ENCODE measurements at places on chromosomes 2 and 18.

DNA sequence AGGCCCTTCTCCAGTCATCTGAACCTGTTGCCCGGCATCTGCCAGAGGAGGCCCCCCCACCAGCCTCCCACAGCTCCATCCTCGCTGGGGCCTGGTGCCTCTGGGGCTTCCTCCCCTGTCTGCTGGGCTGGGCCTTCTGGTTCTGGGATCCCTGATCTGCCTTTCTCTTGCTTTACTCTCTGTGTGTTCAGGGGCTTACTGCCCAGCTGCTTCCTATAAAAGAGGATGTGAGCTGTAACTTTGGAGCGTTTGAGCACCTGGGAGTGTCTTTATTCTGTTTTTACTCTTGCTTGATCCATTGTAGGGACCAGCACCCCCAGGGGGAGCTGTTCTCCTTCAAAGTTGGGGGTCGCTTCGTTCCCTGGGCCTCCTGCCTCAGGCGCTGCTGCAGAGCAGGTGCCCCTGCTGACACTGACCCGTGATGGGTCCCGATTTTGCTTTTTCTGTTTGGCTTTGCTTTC lies 23.1 kb upstream of the FAHD2A start:
- DNase-seq, result no peak

DNA sequence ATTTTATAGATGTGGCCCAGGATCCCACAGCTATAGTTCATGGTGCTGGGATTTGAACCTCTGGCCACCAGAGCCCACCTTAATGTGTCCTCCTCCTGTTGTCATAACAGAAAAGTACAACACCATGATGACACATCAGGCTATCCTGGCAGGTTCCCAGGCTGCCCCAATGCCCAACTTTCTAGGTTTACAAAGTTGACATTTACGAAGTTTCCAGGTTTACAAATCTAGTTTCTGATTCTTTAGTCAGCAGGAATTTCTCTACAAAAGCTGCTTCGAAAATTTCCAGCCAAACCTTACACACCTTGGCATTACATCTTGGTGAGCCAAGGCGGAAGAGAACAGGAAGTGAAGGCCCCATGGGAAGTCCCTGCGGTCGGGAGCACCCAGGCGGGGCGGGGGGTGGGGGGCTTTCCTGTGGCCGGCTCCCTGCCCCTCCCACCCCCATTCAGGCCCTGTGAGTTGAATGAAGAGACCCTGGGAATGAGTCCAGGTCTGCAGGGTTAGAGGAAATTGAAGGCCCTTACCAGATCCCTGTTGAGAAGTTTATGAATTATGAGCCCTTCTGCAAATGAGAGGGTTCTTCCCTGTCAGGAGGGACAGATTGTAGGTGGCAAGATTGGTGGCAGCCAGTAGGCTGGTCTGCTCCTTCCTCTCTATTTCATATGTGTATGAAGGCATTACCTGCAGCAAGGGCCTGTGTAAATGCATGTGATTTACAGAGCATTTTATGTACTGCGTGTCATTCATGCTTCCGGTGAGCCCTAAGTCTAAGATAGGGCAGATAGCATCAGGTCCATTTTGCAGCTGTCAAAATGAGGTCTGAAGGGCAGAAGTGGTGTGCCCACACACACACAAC lies 11.1 kb upstream of the IL1RN start:
- no peak for DNase-seq

DNA sequence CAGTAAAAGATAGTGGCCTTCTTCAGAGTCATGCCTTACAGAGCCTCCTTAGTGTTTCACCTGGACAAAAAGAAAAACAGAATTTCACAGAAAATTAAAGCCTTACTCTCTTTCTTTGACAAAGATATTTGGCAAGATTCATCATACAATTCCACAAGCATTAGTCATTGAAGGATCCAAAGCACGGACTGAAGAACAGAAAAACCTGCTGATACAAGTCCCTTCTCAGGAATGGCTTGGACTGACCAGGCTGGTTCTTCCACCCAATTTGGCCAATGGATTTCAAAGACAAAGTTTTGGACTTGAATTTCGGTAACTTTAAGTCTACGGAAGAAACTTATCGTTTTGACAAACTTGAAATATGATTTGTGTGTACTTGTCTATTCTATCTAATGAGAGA lies 39.1 kb upstream of the GALNT3 start:
- peak; percentile 61 for DNase-seq

DNA sequence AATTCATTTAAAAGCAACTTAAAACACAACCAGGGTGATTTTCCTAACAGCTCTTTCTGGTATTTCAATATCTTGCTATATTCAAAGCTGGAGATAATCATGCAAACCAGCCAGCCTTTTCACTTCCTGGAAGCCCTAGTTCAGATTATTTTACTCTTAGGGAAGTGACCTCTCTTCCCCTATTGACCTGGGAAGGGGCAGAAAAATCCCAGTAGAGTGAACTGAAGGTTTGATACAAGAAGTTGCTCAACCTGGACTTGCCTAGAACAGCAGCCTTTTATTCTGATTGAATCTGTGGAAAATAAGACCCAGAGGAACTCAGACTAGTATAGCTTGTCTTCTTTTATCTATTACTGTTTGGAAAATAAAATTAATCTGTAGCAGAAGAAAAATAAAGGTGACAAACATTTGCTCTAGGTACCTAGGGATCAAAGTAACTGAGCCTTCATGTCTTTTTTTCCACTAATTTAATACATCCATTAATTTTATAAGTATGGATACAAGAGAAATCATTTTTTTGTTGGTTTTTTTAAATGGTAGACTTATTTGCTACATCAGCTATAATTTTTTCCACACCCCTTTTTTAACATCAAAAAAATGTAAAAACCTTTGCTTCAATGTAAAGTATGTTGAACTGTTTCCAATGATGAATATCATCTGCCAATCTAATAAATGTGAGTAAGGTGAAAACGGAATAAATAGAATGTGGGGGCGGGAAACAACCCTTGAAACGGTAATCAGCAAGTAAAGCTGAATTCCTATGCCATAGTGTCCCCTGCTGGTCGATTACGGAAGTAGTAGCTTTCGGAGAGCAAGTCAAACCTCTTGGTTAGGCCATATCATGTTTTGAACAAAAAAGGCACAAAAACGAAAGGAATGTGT lies 629.9 kb downstream of the NRXN1 start:
- DNase-seq, result peak; percentile 2

- DNase-seq, result no peak
Measured at GRCh38 chr18:5673616-5674015, 129.8 kb upstream of the EPB41L3 start.

GRCh38 chr2:147569426-147569825 lies 275.4 kb upstream of the ACVR2A start:
- DNase-seq, result no peak

GRCh38 chr2:64119369-64119768 lies 24.9 kb downstream of the PELI1 start:
- DNase-seq, result no peak

- no peak for DNase-seq
Measured at GRCh38 chr2:75328156-75328555, 128.8 kb upstream of the TACR1 start.

- no peak for DNase-seq
Measured at GRCh38 chr18:37230768-37231167, 334.8 kb downstream of the CELF4 start.

DNA sequence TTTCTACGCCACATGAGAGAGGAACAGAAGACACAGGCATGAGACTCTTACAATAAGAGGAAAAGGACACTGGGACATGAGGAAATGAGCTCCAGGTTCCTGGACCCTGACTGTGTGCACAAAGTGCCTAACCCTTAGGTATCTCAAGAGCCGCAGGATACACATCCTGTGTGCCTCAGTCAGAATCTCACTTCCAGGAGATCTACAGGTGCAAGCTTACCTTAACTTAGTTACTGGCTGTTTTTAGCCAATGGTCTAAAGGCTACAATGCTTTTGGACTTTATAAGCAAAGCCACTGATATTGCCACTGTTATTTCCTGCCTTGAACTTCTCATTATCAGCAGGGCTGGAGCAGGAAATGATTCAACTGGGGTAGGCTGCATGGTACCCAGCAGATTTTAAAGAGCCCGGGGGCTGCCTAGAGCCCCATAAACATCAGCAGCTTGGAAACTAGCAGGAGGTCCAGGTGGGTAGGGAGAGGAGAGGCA lies 254.4 kb downstream of the ZNF521 start:
- no peak for DNase-seq

GRCh38 chr2:131045286-131046027 lies 47.8 kb downstream of the FAM168B start:
- no peak for DNase-seq

DNA sequence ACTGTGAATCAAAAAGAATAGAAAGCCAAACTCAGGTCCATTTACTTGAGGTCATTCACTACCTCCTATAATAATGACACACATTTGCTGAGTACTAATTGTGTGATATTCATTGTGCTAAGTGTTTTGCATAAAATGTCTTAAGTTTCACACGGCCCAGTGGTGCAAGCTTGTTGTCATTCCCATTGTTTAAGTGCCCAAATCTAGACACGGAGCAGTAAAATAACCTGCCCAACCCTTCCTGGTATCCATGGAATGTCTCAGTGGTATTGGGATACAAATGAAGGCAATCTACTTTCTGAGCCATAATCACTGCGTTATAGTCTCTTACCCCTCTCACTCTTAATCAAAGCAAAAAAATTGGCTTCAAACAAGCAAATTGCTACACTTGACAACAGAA lies 233.3 kb downstream of the NCKAP5 start:
- DNase-seq, result no peak

- DNase-seq, result peak; percentile 3
Measured at GRCh38 chr2:100018341-100019193, 123.8 kb downstream of the AFF3 start.

- no peak for DNase-seq
Measured at GRCh38 chr2:104443145-104443544, 410.8 kb upstream of the POU3F3 start.

DNA sequence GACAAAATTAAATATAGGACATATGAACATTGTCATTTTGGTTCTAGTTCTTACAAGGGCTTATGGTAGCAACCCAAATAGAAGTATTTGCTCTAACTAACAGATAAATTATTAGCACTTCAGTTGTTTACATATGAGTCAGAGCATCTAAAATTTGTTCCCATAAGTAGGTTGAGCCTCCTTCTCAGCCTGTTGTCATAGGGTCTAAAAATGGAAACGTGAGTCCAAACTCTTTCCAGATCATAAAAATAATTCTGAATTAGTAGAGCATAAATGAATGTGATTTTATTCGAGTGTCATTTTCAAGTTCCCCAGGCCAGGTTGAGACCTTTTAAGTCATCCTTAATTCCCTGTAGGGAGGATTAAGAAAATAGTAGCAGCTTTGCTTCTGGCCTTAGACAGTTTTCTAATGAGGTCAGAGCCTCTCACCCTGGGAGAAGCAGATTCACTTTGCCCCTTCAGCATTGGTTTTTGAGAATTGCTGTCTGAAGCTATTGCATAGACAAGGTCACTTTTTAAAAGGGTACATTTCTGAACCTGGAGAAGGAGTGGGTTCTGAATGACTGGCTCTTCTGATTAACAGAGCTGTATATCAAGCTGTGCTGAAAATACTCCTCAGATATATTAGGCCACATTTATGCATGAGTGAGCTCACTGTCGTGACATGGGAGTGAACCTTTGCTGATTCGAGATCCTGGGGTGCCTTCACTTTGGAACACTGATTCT lies 164.3 kb downstream of the NEDD4L start:
- peak; percentile 59 for DNase-seq

GRCh38 chr2:203798296-203799087 lies 69.1 kb upstream of the CTLA4 start:
- DNase-seq, result peak; percentile 67

GRCh38 chr2:64649626-64650025 lies 4.1 kb downstream of the SERTAD2 start:
- DNase-seq, result no peak

DNA sequence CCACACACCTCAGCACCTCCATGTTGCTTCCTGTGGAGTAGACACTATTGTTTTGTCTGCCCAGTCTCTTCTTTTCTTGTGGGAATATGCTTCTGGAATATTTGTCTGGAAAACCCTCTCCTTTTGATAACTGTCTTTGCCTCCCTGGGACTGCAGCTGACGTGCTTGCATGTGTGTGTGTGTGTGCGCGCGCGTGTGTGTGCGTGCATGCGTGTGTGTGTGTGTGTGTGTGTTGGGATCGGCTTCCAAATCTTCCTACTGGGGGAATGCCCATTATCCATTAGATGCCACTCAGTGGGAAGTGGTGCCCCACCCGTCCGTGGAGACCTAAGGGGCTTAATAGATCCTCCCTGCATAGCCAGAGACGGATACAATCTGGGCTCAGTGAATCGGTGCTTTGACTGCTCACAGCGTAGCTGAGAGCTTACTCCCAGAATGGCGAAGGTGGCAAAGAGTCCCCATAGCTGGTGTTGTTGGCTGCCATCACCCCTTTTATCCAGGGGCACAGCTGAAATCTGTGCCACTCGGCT lies 86.9 kb downstream of the RRM2 start:
- DNase-seq, result no peak

DNA sequence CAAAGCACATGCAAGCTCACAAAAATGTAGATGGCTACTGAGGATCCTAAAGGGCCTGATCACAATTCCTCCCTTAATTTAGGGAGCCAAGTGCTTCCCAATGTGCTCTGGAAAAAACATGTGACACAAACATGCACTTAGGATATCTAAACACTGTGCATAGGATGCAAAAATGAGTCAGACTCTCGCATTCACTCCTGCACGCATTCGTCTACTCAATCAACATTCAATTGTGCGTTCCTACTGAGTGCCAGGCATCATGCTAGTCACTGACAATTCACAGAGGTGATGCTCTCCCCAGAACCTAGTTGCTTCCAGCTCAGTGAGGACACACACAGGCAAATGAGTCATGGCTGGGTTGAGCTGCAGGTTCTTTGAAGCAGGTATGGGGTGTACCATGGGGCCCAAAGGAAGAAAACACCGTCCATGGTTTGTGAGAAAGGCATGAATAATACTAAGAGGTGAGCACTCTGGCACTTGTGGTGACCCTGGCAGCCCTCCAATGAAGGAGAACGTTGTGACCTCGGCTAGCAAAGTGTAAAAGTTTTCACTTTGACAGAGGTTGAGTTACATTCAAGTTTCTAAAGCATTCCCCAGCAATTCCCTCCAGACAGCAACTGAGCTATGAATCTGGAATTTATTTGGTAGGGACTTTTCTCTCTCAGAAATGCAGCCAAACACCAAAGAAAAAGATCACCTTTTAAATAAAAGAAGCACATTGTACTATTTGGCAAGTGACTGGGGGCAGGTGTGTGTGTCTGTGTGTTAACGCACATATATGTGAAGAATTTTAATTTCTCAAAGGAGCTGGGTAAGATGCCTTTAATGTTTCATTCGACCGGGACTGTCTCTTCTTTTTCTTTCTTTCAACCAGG lies 173.3 kb downstream of the ALPK2 start:
- DNase-seq, result no peak

DNA sequence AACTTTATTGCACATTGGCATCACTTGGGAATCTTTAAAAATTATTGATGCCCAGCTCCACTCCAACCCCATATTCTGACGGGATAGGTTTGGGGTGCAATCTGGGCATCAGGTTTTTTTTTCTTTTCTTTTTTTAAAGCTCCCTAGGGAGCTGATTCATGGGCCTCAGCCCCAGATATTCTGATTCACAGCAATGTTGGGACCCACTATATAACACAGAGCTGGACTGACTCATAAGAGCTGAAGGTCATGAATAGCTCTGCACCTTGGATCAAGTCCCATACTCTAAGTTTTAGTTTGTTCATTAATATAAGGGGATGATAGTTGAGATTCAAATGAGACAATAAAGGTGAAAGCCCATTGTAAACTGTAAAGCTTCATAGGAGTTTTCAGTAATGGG lies 191.1 kb upstream of the REV1 start:
- DNase-seq, result peak; percentile 19

- DNase-seq, result no peak
Measured at GRCh38 chr18:63903851-63904570, 3.7 kb upstream of the SERPINB10 start.

All from LHCN-M2 (cell line).